ENCODE measurements at places on chromosomes 1 and 21.

- DNase-seq, result no peak
Observed at GRCh38 chr1:178637841-178638240, 87.2 kb upstream of the RALGPS2 start.

DNA sequence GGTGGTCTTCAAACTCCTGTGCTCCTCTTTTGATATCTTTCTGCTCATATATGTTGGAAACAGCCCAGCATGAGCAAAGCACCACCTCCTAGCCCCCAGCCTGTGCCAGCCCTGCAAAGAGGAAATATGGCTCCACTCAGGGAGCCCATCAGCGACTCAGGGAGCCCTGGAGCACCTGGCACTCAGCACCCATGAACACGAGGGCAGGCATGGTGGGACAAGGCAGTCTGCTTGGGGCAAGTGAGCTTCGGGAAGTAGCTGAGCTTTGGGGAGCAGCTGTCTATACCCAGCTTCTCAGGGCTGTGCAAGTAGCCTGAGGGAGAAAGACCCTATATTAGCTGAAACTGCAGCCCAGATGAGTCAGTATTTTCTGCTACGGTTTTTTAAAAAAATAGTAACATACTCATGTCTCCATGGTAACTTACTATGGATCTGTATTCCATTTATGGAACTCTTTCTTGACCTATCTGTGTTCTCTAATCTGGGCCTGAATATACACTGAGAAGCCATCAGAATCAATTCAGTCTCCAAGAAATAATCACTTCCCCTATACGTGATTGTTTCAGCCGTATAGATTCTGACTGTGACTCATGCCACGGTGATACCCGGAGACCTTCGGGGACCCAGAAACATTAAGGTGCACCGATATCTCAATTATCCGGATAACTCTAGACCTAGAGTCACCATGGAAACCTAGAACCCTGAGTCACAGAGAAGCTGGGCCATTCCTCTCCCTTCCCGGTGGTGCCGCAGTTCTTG lies 1.5 kb upstream of the ETS2 start:
- DNase-seq, result no peak

GRCh38 chr1:94590203-94591137 lies 48.9 kb upstream of the F3 start:
- no peak for DNase-seq

DNA sequence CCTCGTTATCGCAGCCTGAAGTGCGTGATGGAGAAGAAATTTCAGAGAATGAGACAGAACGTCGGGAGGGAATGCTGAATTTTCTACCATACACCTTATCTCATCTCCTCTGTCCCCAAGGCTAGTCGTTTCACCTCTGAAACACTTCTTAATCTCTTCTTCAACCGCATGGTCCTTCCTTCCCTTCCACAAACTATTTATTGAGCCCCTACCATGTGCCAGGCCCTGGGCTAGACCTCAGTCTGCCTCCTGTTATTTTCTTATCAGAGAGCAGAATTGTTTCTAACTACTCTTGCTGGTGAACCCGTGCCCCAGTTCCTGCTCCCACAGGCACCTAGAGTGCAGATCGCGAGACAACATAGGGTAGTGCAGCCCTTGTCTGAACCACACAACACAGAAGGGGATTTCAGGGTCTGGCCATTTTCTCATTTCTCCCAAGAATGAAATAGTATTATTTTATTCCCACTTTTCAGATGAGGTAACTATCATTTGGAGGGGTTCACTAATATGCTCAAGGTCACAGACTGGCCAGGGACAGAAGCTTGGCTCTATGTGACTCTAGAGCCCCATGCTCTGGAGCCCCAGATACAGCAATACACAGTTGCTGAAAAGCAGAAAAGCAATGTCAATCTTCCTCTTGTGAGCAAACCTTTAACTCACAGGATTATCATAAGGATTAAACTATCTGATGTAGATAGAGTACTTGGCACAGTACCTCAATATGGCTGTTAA lies 598 bp upstream of the ADIPOR1 start:
- no peak for DNase-seq

- no peak for DNase-seq
Observed at GRCh38 chr1:203269654-203270020, 35.7 kb upstream of the BTG2 start.

DNA sequence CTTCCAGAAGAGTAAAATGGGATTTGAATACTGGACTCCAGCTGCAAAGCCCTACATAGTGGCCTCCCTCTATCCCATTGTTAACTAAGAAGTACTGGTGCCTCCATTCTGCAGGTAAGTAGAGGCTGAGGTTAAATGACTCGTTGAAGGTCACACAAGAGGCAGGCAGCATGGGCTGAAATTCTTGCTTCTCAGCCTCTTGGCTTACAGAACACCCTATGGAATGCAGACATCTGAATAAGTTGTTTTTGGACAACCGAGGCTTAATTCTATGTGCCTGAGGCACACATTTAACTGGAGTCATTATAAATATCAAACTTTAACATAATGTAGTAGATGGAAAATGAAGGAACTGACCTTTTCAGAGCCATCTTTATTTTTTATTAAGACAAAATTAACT lies 5.7 kb downstream of the DNAJC11 start:
- DNase-seq, result no peak

GRCh38 chr1:181802466-181802865 lies 259.0 kb downstream of the ZNF648 start:
- DNase-seq, result no peak

DNA sequence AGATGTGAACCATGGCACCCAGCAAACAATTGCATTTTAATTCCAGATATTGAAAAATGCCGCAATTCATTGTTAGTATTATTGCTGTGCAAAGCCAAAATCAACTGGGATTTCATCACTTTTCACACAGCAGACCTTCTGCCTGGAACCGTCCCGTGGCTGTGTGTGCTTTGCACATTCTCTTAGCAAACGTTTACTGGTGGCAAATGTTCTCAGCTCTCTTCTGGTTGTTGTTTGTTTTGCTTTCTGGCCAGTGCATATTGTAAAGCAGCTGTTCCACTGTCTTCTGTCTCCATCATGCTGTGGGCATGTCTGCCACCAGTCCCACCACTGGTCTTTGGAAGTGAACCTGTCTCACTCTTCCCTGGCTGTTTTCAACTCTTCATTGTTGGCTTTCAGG lies 19.8 kb upstream of the TTLL10 start:
- no peak for DNase-seq

GRCh38 chr1:3352952-3353331 lies 101.5 kb upstream of the ARHGEF16 start:
- no peak for DNase-seq

DNA sequence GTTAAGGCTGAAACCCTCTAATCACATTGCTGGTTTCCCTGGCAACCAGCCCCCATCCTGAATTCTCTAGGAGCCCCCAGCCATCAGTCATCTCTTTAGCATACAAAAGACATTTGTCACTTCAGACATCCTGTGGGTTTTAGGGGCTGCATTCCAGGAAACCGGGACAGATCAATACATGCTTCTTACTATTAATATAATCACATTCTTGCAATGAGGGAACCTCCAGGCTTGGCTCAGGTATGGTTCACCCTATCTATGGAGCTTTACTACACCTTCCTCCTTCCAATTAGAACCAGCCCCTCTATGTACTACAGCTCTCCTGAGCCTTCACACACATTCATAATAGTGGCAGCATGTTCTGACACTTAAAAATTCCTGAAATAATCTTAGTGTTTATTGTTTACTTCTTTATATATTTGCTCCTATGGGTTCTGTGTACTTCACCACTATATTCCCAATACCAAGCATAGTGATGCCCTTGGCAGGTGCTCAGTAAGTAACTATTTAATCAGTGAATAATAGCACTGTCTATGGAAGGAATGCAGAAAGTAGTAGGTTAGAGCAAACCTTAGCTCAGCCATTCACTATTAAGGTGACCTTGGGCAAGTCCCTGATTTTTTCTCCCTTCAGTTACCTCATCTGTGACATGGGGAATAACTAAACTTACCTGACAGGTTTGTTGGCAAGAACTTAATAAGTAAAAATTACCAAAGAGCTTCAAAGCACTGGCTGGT lies 59.6 kb downstream of the ZNF678 start:
- DNase-seq, result no peak

DNA sequence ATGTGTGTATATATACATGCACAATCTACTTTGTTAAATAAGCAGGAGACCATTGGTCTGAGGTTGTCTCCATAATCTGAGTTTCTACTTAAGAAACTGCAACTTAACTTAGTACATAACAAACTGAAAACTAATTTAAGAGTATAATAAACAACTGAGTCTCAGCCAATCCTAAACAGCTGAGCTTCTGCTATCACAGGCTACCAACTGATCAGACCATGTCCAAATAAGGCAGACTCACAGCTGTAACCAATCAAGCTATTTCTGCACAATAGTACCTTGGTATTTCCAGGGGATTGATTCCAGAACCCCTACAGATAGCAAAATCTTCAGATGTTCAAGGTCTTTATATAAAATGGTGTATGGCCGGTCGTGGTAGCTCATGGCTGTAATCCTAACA lies 26.0 kb upstream of the C1orf146 start:
- DNase-seq, result no peak

DNA sequence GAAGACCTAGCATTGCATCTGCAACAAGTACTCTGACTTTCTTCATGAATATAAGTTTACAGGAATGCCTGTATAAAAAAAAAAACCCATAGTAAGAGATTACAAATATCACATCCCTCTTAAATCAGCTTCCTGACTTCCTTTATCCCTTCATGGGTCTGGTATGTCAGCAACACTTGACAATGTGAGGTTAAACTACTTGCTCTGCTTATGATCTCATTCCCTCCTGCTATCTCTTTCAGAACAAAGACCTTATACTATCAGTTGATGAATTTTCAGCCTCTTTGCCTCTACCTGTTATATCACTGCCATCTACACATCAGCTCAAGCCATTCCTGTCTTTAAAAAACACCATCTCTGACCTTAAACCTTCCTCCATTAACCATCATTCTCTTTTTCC lies 130.9 kb upstream of the SAMSN1 start:
- no peak for DNase-seq

DNA sequence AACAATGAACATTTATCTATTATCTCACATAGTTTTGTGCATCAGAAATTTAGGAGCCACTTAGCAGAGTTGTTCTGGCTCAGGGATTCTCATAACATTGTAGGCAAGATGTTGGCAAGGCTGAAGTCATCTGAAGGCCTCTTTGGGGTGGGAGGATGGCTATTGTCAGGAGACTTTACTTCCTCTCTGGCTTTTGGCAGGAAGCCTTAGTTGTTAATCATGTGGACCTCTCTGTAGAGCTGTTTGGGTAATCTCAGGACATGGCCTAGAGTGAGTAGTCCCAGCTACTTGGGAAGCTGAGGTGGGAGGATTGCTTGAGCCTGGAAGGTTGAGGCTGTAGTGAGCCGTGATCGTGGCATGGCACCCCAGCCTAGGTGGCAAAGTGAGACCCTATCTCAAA lies 40.2 kb downstream of the RASAL2 start:
- DNase-seq, result no peak

GRCh38 chr1:162856260-162856659 lies 4.7 kb downstream of the CCDC190 start:
- no peak for DNase-seq

DNA sequence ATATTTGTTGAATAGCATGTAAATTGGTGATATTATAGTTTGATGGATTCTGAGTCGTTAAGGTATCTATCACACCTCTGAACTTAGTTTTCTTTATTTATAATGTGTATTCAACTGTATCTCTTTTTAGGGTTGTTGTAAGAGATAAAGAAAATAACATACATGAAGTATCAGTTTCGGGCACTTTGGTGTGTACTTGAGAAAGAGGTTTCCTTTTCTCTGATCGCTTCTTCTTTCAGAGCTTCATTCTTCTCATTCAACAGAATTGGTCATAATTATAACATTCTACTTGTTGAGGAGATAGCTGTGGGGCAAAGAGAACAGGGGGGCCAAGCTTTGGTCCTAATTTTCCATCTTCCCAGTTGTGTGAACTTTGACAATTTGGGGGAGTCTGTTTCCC lies 508.0 kb downstream of the PLPP3 start:
- no peak for DNase-seq

DNA sequence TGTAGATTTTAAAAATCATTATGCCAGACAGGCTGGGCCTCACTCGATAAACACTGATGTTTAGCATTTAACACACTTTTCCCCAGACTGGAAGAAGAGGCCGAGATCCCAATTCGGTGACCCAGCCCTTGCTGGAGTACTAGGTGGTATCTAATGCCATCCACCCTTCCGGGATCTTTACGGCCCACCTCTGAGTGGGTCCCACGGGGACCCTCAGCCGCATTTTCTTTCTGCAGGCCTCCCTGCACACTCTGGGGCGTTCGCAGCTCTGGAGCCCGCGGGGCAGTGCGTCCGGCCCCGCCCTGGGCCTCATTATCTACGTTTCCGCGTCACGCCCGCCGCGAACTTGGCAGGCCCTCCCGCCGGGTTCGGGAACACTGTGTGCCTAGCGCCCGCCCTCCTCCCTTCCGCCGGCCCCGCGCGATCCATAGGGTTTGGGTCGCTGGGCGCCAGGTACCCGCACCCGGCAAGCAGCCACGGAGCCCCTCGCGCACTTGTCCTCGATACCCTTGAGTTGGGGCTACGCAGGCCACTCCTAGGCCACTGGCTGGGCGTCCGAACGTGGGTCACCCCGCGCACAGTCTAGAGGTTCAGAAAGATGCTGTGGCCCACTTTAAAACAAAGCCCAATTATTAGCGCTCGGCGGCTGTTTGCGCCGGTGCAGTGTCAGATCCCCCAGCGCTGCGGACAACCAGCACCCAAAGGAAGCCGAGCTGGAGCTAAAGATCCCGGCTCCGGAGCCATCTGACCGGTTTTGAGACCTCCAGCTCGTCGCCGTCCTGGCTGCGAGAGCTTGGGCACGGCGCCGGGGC lies 950 bp upstream of the EVA1C start:
- peak; percentile 79 for DNase-seq

DNA sequence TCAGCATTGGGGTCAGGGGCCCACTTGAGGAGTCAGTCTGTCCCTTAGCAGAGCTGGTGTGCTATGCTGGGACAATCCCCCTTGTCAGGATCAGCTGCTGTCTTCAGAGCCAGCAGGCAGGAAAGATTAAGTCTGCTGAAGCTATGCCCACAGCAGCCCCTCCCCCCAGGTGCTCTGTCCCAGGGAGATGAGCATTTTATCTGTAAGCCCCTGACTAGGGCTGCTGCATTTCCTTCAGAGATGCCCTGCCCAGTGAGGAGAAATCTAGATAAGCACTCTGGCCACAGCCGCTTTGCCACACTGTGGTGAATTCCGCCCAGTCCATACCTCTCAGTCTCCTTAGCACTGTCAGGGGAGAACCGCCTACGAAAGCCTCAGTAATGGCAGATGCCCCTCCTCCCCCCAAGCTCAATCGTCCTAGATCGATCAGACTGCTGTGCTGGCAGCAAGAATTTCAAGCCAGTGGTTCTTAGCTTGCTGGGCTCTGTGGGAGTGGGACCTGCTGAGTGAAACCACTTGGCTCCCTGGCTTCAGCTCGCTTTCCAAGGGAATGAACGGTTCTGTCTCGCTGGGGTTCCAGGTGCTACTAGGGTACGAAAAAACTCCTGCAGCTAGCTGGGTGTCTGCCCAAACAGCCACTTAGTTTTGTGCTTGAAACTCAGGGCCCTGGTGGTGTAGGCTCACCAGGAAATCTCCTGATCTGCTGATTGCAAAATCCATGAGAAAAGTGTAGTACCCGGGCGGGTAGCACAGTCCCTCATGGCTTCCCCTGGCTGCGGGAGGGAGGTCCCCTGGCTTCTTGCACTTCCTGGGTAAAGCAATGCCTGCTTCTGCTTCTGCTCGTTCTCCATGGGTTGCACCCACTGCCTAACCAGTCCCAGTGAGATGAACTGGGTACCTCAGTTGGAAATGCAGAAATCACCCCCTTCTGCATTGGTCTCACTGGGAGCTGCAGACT lies 25.1 kb upstream of the TP53BP2 start:
- no peak for DNase-seq

GRCh38 chr1:20551945-20552727 lies at the start of gene FAM43B:
Gene FAM43B, plus strand, starts transcription at chr1:20552573. Its CDS starts 401 bp downstream, at chr1:20552974.
- peak; percentile 81 for DNase-seq

GRCh38 chr1:223834660-223835263 lies 11.0 kb downstream of the TP53BP2 start:
- no peak for DNase-seq

All from hypothalamus (tissue), 51 donors.